Substantia nigra (tissue), 51 donors: ENCODE measurements at places on chromosomes 6 and 20.

- DNase-seq = no peak
Observed at GRCh38 chr20:48107560-48107959, 322.3 kb upstream of the SULF2 start.

DNA sequence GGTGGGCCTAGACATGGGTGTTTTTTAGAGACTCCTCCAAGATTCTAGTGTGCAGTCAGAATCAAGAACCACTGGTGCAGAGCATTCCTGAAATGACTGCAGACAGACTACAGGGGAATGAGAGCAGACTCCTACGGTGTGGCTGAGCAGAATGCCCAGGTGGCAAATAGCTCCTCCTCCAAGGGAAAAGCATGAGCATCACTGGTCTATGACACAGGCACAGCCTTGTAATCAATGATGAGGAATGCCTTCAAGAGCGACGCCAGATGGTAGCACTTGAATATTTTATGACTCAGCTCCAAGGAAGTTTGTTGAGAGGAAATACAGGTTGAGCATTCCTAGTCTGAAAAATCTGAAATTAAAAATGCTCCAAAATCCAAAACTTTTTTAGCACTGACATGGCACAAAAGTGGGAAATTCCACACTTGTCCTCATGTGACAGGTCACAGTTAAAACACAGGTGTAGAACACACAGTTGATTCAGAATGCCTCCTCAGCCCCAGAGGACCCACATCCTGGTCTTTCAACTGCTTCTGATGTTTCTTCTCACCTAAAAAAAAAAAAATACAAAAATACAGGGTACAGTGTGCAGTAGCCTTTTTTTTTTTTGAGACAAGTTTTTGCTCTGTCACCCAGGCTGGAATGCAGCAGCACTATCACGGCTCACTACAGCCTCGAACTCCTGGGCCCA lies 10.6 kb upstream of the FAM8A1 start:
- DNase-seq = no peak

DNA sequence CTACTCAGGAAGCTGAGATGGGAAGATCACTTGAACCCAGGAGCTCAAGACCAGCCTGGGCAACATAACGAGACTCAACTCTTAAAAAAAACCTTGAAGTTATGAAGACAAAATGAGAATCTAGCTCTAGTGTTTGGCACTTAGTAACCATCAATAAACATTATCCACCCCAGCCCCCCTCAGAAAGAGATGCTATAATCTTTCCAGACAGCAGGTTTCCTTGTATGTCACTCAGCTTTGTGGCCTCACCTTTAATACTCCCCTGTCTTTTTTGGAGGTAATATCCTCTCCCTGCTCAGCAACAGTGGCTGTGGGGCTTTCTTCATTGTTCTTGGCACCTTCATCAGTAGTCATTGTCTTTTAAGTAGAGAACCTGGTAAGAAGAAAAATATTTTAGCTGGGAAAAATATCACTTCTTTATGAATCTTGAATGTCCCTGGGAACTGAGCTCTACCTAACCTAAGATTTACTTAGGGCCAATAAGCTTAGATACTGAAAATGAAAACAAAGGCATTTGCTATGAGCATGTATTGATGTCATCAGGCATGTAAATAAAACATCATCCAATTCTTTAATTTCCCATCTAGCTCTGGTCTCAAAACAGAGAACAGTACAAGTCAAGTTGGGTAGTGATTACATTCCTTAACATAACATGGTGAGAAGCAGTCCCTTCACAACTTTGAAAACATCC lies 46.1 kb downstream of the FKBP5 start:
- no peak for DNase-seq

DNA sequence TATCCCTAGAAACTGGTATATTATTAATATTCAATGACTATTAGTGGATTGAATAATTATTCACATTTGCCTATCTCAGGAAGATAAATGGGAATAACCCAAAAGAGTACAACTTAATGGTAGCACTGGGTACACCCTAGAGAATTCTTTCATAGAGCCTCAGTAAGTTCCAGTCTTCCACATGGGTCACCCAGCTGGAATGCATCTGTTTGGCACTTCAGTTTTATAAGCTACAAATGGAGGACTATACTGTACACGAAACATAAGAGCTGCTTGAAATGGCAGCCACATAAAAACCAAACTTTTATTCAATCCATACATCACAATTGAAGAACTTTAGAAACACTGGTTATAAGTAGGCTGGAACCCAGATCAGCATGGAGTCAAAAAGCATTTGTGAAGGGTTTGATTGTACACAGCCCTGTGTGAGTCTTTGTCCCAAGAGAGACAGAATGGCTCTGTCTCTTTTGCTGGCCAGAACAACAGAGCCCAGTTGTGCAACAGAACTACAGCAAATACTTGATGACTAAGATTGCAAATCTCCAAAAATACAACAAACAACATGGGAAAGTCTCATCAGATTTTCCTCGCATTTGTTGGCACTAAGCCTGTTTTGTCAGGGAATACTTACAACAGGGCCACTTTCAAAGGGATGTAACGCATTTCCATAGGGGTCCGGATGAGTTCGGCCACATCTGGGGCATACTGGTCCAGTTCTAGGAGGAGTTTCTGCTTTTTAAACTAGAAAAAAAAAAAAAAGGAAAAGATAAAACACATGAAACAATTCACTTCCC lies 39.5 kb downstream of the PIGU start:
- peak; percentile 57 for DNase-seq

DNA sequence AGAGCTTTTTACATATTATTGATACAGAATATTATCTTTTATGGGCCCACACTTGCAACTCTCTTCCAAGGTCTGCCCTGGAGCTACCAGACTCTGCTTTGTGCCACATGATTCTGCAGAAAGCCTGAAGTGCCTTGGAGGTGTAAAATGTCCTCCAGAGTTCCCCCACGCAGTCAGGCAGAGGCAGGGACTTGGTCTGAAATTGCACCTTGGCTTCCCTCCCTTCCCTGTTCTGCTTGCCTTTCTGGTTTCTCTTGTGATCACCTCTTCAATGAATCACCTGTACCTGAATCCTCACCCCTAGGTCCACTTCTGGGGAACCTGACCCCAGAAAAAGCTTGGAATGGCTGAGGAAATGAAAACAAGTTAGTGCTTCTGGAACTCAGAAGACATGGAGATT lies 43.0 kb upstream of the TGM2 start:
- DNase-seq = no peak

DNA sequence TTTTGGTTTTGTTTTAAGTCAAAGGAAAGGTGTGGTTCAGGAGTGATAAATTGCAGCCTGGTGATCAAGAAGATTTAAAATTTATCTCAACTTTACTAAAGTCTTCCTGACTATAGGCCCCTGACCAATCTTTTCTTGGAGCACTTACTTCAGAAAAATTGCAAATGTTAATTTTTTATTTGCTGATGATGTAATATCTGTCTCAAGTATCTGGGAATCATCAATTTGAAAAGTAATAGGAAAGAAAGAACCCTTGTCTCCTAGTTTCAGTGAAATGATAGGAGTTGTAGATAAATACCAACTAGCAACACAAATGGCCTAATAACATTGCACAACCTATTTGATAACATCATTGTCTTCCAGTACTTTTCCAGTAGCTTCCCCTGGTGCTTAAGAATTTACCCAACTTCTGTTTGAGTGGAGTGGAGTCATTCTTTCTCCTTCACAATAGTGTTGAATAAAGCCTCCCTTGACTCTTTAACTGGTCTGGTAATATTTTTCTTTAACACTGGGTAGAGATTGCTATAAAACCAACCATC lies 648.3 kb upstream of the ADGRB3 start:
- DNase-seq = no peak

- DNase-seq = no peak
Observed at GRCh38 chr6:121330516-121330915, 3.8 kb downstream of the TBC1D32 start.

DNA sequence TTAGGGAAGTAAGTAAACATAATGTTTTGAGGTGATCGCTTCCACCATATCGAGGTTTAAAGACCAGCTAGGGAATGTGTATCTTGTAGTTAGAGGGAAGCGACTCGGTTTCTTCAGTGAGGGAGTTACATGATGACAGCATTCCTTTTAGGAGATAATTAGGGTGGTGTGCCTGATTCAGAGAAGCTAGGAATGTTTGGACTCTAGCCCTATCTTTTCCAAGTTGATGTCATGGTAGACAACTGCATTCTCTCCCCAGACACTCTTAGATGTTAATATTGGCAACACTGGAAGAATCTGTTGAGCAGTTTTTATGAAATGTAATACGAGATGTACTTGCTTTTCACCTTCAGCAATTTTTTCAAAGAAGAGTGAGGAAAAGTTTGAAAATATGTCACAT lies 12.9 kb upstream of the HIVEP1 start:
- no peak for DNase-seq

- no peak for DNase-seq
Observed at GRCh38 chr6:134331256-134331655, 13.3 kb upstream of the SGK1 start.

- DNase-seq = no peak
Observed at GRCh38 chr6:127434651-127435050, 24.5 kb downstream of the KIAA0408 start.

DNA sequence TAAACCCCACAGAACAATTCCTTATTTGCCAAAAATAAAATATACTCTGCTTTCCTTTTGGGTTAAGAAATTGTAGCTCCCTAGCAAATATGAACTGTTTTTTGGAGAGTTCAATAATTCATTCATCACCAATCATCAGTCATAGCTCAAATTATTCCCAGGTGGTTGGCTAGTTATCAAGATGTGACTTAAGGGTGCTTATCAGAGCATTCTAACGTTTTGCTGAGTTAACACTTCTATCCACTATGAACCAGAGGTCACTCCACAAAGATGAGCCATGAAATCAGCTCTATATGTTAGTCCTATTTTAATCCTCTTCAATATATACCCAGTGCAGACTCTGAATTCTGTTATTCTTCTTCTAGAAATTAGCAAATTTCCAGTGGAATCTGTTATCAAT lies 379.1 kb downstream of the TENT5A start:
- no peak for DNase-seq

- DNase-seq = no peak
Observed at GRCh38 chr20:43702502-43702901, 24.3 kb downstream of the GTSF1L start.

DNA sequence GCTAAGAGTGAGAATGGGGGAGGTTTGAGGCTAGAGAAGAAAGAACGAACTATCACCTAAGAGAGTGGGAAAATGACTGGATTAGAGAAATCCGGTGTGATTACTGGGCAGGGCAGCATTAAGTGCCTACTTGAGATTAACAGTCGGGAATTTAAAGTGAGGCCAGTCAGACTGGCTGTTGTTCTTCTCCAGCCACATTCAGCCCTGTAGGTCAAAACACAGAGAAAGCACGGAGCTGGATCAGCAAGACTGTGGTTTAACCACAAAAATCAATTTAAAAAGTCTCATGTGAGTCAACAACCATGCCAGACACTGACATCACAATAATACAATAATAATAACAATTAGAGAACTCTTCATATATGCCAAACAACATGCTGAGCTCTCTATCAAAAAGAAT lies 301.9 kb upstream of the SGK1 start:
- DNase-seq = no peak

DNA sequence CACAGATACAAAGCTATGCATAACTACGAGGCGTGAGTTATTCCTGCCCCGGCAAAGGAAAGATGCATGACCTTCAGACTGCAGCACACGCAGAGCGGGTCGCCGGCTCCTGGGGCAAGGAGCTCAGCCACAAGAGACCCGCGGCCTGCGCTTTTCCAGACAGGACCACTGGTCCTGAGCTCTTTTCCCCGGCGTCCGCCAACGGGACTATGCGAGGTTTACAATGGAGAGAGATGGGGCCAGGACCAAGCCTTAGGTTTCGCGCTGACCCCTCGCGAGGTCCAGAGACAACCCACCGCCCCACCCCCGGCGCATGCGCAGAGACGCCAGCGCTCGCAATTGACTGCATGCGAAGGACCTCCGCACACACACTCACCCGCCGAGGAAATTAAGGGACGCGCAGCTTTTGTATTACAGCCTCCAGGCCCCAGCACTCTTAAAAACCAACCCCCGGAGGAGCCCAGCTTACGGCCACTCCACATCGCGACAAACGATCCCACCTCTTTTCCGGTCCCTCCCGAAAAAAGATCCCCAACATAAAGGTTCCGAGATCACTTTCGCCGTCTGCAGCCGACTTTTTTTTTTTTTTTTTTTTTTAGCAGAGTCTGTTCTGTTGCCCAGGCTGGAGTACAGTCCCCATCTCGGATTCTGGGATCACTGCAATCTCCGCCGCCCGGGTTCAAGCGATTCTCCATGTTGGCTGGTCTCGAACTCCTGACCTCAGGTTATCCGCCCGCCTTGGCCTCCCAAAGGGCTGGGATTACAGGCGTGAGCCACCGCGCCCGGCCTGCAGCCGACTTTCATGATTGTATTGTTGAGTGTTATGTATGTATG lies at the start of gene COQ3:
TSS of gene COQ3 (minus strand) at position 498 of the 834 bp plus-strand sequence. CDS start at position 482, 16 bp downstream.
- peak; percentile 53 for DNase-seq

DNA sequence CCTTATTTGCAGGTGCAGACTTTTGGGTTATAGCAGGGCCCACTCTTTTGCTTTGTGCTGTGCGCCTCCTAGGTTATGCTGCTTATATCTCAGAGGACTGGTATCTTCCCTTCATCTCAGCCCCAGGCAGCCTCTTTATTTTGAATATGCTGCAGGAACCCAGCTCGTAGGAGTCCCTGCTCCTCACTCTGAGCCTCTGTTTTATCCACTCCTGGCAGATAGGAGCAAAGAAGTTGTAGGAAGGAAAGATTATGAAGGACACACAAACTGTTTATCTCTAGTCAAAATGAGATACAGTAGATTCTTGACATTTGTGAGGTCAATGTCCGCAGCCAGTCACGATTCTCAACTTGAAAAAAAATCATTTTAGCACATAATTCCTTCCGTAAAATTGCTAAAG lies 15.6 kb downstream of the L3MBTL3 start:
- DNase-seq = no peak

DNA sequence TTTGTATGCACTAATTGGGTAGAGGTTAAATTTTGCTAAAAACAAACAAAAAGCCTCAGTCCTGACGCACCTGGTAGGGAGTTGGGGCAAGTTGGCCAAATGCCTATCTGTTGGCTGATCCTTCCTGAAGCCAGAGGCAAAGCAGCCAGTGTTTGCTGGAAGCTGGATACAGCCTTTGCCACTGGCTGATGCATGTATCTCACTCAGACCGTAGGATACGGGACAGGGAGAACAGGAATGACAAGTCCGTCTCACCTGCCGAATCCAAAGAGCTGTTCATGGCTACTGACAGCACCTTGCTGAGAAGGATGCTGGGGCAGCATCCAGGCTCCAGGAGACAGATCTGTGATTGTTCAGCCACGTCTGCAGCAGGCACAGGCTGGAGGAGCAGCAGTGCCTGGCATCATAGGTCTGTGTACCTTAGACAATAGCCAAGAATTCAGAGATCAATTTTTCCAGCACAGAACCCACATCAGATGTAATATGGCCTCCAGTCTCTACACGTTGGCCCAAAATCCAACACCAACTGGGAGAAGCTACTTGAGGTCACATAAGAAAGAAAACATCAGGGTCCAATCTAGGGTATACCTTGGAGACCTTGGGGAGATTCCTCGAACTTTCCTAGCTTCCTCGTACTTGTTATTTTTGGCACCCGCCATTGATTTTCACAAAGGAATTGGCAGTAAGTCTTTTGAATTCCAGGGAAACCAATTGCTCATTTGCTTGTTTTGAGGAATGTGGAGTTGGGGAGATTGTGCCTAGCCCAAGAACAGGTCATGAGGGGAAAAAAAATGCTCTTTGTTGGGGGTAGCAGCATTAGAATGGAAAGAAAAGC lies 108.5 kb upstream of the ARMC2 start:
- no peak for DNase-seq
